ENCODE measurements at places on chromosomes 4 and X.
A peak's percentile ranks its signal among the peaks of the same experiment; 100 is the strongest.

- DNase-seq: no peak
These were observed 58.5 kb upstream of the AP1S2 start for GRCh38 chrX:15913146-15913545.

DNA sequence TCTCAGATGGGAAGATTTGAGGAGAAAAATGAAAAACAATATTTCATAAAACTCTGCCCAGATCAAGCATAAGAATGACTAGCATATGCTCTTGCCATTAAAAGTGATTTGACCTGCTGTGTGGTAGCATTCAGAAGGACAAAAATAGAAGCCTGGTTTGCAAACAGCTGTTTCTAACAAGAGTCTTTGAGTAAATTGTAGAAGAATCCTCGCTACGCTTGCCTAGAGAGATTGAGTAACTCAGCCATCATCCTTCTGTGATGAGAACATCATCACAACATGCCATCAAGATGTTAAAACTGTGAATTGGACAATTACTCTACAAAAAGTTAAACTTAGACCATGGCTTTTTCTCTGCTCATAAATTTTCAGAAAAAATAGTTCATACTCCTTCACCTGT is 168.9 kb upstream of the PUDP start:
- no peak for DNase-seq

DNA sequence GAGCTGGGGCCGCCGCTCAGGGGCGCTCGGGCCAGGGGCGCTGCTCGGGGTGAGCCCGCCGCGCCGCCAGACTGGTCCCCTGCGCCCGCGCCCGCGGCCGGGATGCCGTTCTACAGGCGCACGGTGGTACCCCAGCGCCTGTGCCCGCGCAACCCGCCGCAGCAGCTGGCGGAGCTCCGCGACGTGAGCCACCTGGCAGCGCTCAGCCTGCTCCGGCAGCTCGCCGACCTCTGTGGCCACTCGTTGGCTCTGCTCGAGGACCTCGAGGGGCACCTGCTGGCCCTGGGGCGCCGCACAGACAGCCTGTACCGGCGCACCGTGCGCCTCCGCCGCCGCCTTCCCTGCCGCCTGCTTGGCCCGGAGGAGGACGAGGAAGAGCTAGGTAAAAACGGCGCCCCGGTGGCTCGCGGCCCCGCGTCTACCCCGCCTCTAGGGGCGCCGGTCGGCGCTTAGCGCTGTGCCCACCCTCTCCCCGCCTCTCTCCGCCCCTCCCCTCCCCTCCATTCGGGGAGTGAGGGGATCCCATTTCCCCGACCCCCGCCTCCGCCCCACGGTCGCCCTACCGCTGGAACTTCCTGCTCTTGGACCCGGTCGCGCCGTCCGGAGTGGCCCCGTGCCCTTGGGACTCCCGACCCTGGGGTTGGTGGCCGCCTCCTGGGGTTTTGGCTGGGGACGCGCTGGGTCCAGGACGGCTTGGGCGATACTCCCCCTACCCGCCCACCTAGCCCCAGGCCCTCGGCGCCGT is 513 bp downstream of the NHSL2 start:
- DNase-seq: no peak

GRCh38 chrX:75155447-75155826 is 646 bp downstream of the ABCB7 start:
- DNase-seq: no peak

- no peak for DNase-seq
These were observed 649.3 kb downstream of the IQCM start for GRCh38 chr4:149166365-149166764.

DNA sequence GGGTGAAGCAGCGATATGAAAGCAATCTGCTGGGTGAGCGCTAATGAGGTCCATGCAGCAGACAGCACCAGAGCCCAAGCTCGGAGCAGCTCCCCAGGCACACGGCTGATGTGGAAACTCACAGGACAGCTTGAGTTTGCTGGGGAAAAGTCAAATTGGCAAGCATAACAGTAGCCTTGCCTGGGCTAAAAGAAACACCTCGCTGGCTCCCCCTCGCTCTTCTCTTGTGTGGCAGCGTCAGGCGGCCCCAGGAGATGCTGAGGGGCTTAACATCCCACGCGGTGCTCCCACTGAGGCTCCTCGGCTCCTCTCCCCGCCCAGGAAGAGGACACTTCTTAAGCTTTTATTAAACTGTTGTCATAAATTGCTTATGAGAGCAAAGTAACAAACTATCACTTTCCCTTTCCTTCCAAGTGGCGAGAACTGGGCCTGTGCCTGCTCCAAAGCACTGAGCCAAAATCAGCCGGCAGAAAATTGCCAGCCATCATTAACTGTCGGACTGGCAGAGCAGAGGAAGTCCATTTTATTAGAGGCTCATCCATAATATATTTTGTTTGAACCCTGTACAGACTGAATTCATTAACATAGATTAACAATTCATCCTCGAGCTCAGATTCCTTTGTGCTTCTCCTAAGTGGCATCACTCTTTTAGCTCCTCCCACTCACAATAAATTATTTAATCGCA is 111.4 kb downstream of the TSPAN5 start:
- DNase-seq: no peak

DNA sequence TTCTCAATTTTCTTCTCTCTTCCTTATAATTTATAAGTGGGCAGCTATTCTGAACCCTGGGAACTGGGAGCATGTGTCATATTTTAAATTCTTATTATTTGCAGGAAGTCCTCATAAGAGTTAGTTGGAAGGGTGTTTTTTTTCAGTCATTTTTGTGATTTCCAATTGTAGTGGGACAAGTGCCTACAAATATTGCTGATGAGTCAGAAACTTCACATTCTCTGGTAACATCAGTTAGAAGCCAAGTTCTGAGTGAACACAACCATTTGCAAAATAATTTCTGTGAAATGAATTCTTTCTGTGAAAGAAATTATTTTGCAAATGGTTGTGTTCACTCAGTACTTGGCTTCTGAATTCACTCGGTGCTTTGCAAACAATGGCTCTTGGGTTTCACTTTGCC is 20.8 kb upstream of the NWD2 start:
- no peak for DNase-seq

- no peak for DNase-seq
These were observed 43.9 kb downstream of the MBNL3 start for GRCh38 chrX:132444936-132445335.

- DNase-seq: no peak
These were observed 23.5 kb downstream of the NELFA start for GRCh38 chr4:1985294-1985693.

DNA sequence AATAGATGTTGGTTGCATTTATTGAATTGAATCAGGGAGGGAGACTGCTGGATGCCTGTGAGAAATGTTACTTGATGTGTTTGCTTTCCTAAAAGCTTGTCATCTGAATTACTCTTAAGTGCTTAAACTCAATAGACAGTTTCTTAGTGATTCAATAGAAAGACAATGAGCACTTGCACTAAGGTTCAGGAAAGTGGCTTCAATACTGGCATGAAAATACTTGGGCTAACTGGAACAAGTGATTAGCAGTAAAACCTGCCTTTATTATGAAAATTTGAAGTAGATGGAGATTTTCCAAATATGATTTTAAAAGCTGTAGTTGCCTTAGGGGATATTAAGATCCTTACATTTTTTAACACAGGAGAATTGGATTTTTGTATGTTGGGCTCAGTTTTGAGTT is 123.3 kb downstream of the RNF150 start:
- no peak for DNase-seq

- DNase-seq: no peak
These were observed 14.0 kb downstream of the MTM1 start for GRCh38 chrX:150582338-150582948.

DNA sequence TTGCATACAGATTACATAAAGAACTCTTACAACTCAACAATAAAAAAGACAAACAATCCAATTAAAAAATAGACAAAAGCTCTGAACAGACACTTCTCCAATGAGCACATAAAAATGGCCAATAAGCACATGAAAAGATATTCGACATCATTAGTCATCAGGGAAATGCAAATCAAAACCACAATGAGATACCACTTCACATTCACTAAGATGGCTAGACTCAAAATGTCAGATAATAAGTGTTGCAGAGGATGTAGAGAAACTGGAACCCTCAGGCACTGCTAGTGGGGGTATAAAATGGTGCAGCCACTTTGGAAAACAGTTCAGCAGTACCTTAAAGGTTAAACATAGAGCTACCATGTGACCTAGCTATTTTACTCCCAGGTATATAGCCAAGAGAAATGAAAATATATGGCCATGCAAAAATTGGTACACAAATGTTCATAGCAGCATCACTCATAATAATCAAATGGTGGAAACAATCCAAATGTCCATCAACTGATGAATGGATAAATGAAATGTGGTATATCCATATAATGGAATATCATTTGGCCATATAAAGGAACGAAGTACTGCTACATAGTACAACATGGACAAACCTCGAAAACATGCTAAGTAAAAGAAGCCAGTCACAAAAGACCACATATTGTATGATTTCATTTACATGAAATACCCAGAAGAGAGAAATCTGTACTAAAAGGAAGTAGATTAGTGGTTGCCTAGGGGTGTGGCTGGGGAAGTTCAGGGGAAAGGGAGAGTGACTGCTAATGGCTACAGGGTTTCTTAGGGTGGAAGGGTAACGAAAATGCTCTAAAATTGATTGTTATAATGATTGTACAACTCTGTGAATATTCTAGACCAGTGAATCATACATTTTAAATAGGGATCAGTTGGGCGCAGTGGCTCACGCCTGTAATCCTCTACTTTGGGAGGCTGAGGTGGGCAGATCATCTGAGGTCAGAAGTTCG is 29.4 kb downstream of the SASH3 start:
- DNase-seq: no peak

DNA sequence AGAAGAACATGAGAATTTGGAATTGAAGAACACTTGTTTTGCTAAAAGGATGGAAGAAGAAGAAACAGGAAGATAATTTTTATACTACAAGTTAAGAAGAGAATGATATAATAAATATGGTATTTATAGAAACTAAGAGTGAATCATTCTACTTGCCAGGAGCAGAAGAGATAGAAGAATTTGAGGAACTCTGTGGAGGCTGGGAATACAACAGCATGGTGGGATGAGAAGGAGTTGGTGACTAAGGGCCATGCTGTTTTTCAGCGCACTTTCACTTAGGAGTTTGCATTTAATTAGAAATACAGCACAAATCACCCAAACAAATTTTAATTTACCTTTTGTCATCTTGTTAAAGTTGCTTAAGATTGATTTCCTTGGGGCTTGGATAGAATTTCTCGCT is 20.5 kb downstream of the HADH start:
- DNase-seq: no peak

DNA sequence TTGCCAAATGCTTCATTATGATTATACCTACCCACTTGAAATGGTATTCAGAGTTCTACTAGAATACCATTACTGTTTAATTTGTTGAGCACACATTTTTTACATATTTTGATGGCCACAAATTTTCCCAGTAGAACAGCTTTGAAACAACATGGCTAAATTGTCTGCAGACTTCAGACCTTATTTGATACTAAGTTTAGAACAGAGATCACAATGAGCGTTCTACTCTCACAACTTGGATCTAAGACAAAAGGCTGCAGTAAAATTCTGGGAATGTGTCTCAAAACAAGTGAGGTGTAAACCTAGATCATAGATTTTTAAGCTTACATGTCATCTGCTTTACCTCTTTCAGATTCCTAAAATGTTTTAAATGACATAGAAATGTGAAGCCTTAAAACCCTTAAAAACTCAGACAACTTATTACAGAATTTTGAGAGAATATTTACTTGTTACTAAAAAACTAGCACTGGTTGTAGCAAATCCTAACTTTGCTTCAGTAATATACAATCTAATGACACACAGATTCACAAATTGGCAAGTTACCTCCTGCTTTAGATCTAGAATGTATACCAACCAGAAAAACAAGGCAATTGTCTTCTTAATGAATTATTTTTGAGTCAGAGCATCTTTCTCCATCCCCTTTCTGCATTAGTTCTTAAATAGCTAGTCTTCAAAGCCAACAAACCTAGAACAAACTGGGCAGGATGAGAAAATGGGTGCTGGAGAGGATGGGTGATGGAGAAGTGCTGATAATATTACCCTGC is 243.3 kb downstream of the SLC7A11 start:
- DNase-seq: no peak

GRCh38 chr4:173371292-173372192 is 788 bp downstream of the SAP30 start:
- peak; percentile 51 for DNase-seq

DNA sequence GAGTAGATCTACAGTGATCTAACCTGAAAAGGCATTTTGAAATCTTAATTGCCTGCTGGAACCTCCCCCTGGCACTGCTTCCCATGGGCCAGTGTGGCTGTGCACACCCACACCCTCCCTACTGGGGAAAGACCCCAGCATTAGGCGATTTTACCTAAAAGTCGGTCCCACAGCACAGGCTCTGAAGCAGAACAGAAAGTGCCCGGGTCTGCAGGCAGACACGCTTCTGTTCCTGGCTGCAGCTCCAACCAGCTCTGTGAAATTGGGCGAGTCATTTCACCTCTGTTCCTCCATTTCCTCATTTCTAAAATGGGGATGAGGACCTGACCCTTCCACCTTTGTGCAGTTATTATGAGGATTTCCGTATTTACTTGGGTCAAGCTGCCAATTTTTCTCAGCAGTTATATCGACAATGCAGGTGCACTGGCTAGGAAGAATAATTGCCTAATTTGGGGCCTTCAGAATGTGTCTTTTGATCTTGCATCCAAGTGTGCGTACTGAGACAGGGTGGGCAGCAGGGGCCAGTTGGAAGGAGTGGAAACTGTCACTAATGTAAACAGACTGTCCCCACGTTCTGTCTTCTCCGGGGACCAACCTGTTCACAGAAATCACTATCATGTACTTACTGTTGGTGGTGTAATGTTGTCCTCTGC is 7.1 kb downstream of the KLF3 start:
- DNase-seq: no peak

DNA sequence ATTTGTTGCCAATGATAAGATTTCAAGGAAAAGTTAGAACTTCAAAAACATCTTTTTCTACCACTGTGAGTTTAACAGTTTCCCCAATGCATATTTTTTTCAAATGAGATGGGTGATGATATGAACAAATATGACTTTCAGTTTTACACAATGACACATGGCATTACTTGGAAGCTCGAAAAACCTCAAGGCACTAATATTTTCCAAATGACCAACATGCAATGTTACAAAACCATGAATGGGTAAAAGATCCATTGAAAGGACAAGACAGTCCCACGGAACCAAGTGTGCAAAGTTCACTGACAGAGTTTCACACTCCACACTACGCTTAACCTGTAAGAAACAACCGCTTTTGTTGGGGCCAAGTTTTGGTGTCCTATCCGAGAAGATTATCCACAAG is 84.5 kb downstream of the CD99L2 start:
- DNase-seq: no peak

DNA sequence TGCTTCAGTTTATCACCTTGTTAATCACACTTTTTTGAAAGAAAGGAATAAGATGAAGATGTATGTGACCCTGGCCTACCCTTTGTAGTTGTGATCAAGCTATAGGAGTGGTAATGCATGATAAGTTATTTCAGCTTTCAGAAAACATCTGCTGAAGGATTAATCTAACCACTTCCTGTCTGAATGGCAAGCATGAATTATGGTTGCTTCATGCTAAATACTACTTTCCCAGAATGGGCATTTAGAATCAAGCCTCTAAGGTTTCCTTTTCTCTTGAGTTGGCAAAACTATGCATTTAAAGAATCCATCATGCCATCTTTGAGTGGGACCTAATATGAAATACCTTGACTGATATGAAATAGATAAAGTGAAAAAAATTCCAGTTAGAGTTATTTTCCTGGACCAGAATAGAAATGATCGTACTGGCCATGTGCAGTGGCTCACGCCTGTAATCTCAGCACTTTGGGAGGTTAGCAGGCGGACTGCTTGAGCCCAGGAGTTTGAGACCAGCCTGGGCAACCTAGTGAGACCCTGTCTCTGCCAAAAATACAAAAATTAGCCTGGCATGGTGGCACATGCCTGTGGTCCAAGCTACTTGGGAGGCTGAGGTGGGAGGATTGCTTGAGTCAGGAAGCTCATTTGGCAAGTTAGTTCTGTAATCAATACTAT is 59.1 kb downstream of the ANXA3 start:
- no peak for DNase-seq

Measured in frontal cortex (tissue), 4 donors.